ENCODE measurements at places on chromosomes 1 and 21. TPM values are rescaled to one million over a fixed set of nuclear protein-coding genes. Genes with fewer than 3 reads are reported as not detected.

KRTAP19-1 gene
- not detected for polyA plus RNA-seq

SLC45A1 gene
- 26.2 TPM for polyA plus RNA-seq

PADI1 gene
- polyA plus RNA-seq = not detected

MAP1LC3C gene
- polyA plus RNA-seq = not detected

PINK1 gene
- 86.9 TPM for polyA plus RNA-seq

ELF3 gene
- polyA plus RNA-seq = not detected

DNMT3L gene
- polyA plus RNA-seq = not detected

CELA2A gene
- not detected for polyA plus RNA-seq

FOXD2 gene
- not detected for polyA plus RNA-seq

PGLYRP4 gene
- not detected for polyA plus RNA-seq

RAB25 gene
- not detected for polyA plus RNA-seq

KRTAP22-2 gene
- polyA plus RNA-seq = not detected

GPR161 gene
- polyA plus RNA-seq = 2.0 TPM

MXRA8 gene
- polyA plus RNA-seq = 3.6 TPM

CFHR3 gene
- polyA plus RNA-seq = not detected

SYT14 gene
- 10.3 TPM for polyA plus RNA-seq

NPL gene
- 29.6 TPM for polyA plus RNA-seq

BEST4 gene
- not detected for polyA plus RNA-seq

ALPL gene
- polyA plus RNA-seq = not detected

WNT3A gene
- polyA plus RNA-seq = not detected

FBXO2 gene
- polyA plus RNA-seq = 19.1 TPM

RPS6KA1 gene
- 0.10 TPM for polyA plus RNA-seq

GPX7 gene
- polyA plus RNA-seq = 4.5 TPM

RGSL1 gene
- 0.13 TPM for polyA plus RNA-seq

NKAIN1 gene
- polyA plus RNA-seq = 2.3 TPM

LRRC41 gene
- 12.9 TPM for polyA plus RNA-seq

PKP1 gene
- polyA plus RNA-seq = not detected

SIK1 gene
- polyA plus RNA-seq = 0.32 TPM

COL16A1 gene
- 1.6 TPM for polyA plus RNA-seq

HLCS gene
- polyA plus RNA-seq = 8.3 TPM

B4GALT2 gene
- polyA plus RNA-seq = 0.17 TPM

FYB2 gene
- 0.94 TPM for polyA plus RNA-seq

PTGFR gene
- not detected for polyA plus RNA-seq

AADACL3 gene
- polyA plus RNA-seq = not detected

ADGRB2 gene
- polyA plus RNA-seq = 6.8 TPM

LEMD1 gene
- polyA plus RNA-seq = not detected

PCBP3 gene
- polyA plus RNA-seq = 0.54 TPM

RGS7 gene
- 71.2 TPM for polyA plus RNA-seq

HPCA gene
- polyA plus RNA-seq = 1.0 TPM

RNU1-2 gene
- polyA plus RNA-seq = not detected

CFHR1 gene
- not detected for polyA plus RNA-seq

TDRD5 gene
- polyA plus RNA-seq = not detected

DCST2 gene
- not detected for polyA plus RNA-seq
